H1 (cell line): ENCODE measurements at places on chromosomes 16 and 17. TPM values are rescaled to one million over a fixed set of nuclear protein-coding genes. Genes with fewer than 3 reads are reported as not detected.
A peak's percentile ranks its signal among the peaks of the same experiment; 100 is the strongest.

PRR35 gene
- polyA plus RNA-seq, result 0.38 and 0.52 TPM in 2 replicates

DNA sequence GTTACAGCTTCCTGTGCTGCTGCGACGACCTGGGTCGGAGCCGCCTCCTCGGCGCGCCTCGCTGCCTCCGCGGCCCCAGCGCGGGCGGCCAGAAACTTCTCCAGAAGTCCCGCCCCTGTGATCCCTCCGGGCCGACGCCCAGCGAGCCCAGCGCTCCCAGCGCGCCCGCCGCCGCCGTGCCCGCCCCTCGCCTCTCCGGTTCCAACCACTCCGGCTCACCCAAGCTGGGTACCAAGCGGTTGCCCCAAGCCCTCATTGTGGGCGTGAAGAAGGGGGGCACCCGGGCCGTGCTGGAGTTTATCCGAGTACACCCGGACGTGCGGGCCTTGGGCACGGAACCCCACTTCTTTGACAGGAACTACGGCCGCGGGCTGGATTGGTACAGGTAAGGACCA, 746 bp downstream of the HS3ST2 start:
- peak; percentile 7 for DNase-seq

DNA sequence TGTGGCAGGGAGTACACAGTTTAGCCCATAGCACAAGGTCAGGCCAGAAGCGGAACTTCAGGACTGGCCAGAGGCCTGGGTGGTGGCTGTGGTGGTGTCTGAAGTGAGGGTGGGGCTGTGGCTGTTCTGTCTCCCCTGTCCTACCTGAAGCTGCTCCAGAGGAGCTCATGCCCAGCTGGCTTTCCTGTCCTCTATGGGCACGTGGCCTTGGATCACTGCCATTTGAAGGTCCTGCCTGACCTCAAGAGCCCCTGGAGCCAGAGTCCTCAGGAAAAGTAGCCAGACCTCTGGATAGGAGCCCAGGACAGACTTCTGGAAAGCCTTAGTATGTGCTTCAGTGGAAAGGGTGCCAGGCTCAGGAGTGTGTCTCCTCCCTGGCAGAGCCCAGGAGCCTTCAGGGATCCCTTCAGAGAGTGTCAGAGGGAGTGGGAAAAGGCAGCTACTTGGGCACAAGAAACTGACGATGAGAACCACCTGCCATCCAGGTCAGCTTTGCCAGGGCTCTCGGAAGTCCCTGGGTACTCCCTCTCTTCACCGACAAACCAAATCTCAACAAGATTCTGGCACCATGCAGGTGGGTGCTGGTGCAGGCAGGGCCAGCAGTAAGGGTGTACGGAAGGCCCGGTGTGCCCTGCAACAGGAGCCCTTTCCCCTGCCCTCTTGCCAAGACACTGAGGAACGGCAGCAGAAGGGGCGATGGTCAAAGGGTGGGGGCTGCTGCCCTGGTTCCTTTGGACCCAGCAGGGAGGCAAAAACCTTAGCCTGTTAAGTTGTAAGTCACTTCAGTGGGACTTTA, 153.7 kb downstream of the NTN1 start:
- no peak for DNase-seq

CXCL16 gene
- polyA plus RNA-seq, result 4.8 and 5.2 TPM in 2 replicates

GRCh38 chr17:7183433-7184090, 4.4 kb upstream of the ASGR1 start:
- DNase-seq, result no peak

DNA sequence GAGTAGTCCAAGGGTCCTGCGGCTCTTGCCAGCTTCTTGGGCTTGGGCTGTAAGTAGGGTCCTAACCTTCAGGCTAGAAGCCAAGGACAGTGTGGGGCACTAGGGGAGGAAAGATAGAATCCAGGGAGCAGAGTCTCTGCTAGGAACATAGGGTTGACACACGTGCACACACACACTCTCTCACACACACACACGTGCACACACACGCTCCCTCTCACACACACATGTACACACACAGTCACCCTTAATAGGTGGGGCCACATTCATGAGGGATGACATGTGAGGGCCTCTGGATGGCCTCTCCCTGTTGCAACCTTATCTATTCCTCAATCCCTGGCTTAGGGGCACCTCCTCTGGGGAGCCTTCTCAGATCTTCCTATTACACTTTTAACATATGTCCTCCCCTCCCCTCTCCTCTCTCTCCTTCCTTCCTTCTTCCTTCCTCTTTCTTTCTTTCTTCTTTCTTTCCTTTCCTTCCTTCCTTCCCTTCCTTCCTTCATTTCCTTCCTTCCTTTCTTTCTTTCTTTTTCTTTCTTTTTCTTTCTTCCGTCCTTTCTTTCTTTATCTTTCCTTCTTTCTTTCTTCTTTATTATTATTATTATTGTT, 3.1 kb downstream of the EPX start:
- no peak for DNase-seq

DNA sequence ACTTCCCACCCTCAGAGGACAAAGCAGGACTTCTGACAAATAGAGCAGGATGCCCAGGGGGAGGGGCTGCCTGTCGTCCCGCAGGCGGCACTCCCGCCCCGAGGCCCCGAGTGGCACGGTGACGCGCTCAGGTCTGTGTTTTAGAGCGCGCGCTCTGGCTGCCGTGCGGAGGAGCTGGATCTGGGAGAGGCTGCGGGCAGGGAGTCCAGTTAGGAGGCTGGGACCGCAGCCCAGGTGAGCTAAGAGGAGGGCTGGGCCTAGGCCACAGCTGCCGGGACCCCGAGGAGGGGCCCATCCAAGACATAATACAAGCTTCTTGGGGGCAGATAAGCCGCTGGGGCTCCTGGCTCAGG, 6.4 kb downstream of the DOC2A start:
- no peak for DNase-seq

VASN gene
- polyA plus RNA-seq, result 11.3 and 25.2 TPM in 2 replicates

- DNase-seq, result peak; percentile 66
Measured at GRCh38 chr17:38352245-38353085, 821 bp downstream of the SOCS7 start.

ITGAD gene
- 0.06 TPM in 1 of 2 replicates, not detected in the other for polyA plus RNA-seq

DNA sequence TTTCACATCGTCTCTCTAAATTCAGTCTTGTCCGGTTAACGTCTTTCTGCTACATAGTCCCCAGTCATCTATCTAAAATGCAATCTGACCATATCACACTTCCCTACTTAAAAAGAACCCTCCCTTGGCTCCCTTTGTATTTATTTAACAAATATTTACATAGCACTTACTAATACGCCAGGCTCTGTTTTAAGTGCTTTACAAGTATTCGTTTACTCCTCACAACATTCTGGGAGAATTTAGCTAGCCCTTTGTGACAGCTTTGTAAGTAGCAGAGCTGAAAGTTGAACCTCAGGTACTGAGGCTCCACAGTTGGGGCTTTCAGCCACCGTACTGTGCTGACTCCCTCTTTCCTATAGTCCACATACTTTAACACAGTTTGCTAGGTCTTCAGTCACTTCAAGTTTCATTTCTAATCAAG, 9.2 kb downstream of the PAFAH1B1 start:
- no peak for DNase-seq

GRCh38 chr17:14091367-14091766, 22.1 kb downstream of the COX10 start:
- no peak for DNase-seq

GCGR gene
- 0.44 and 0.60 TPM in 2 replicates for polyA plus RNA-seq

TAC4 gene
- polyA plus RNA-seq, result 0.15 and 0.22 TPM in 2 replicates

SYT17 gene
- 18.1 and 26.6 TPM in 2 replicates for polyA plus RNA-seq

DNA sequence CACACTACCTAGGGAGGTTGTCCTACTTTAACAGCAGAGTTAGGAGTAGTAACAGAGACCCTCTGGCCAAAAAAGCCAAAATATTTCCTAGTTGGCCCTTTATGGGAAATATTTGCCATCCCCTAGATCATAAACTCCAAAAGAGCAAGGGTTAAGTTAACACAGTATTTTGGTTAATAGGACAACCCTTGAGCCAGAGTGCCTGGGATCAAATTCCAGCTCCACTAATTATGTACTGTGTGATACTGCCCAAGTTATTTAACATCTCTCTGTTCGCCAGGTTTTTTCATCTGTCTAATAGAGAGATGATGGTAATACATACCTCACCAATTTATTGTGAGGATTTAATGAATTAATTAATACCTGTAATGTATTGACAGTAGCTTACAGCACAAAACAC, 767.4 kb downstream of the KCNJ2 start:
- no peak for DNase-seq

CLEC19A gene
- polyA plus RNA-seq, result 0.88 and 1.5 TPM in 2 replicates

GRCh38 chr17:9144502-9145249, 123.4 kb downstream of the NTN1 start:
- no peak for DNase-seq

LUC7L gene
- polyA plus RNA-seq, result 49.7 and 75.8 TPM in 2 replicates

AKAP10 gene
- polyA plus RNA-seq, result 9.3 and 13.3 TPM in 2 replicates

SPATA20 gene
- polyA plus RNA-seq, result 17.5 and 23.2 TPM in 2 replicates

GRCh38 chr16:87133112-87133850, 183.9 kb downstream of the C16orf95 start:
- DNase-seq, result no peak

HAS3 gene
- 32.1 and 36.3 TPM in 2 replicates for polyA plus RNA-seq
